ENCODE measurements at places on chromosomes 5 and 9. TPM values are rescaled to one million over a fixed set of nuclear protein-coding genes. Genes with fewer than 3 reads are reported as not detected.
A peak's percentile ranks its signal among the peaks of the same experiment; 100 is the strongest.

GRCh38 chr5:150520747-150521521, 13.0 kb downstream of the NDST1 start:
- H3K4me3 ChIP-seq: no peak overlapping the region
- peaks cover 55% of the 10 kb centered on the region for H3K4me1 ChIP-seq
- no peak for DNase-seq
- peaks cover 63% of the 10 kb centered on the region for H3K36me3 ChIP-seq
- no peaks in the 10 kb centered on the region for H3K27me3 ChIP-seq

DNA sequence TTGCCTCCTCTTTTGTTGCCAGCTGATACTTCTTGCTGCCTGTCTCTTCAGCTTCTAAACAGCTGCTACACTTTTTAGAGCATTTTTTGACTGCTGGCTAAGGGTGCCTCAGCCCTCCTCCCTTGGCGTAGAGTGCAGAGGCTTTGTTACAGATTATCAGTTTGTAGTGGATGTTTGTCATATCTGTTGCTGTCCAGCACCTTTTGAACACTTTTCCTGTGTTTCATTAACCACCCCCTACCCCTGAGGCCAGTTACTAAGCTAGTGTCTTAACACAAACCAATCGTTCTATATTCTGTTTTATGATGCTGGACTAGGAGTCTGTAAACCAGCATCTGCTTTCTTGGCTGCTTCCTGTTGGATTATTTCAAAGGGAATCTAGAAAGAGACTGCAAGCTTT, 441.5 kb downstream of the DNAH5 start:
- H3K27ac ChIP-seq: no peak overlapping the region
- no peak overlapping the region for H3K4me3 ChIP-seq
- no peak for DNase-seq
- no peaks in the 10 kb centered on the region for H3K27me3 ChIP-seq
- H3K36me3 ChIP-seq: no peaks in the 10 kb centered on the region
- no peaks in the 10 kb centered on the region for H3K4me1 ChIP-seq

GRCh38 chr9:87020169-87020950, 73.1 kb upstream of the GAS1 start:
- no peak overlapping the region for H3K4me3 ChIP-seq
- H3K36me3 ChIP-seq: no peaks in the 10 kb centered on the region
- no peak for DNase-seq
- H3K27ac ChIP-seq: no peak overlapping the region

DNA sequence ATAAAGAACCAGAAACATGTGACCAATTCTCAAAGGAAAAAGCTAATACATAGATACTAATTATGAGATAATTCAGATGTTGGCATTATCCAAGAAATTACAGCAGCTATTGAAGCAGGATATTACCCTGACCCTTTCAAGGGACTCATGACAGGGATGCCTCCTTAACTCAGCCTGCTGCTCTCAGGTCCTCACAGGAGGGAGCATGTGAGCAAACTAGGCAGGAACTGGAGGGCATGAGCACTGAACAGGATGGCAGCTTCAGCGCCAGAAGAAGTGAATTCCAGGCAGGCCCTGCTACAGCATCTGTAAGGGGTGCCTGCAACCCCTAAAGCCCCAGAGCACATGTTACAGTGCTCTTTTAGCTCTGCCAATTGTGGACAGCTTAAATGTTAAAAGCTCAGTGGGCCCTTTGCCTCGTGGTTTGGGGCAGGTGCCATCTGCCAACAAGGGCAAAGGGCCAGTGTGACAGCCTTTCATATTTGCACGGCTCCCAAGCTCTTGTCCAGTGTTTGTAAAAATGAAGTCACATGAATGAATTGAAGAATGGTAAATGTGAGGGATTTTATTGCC, 464.7 kb upstream of the COX7C start:
- H3K27me3 ChIP-seq: no peaks in the 10 kb centered on the region
- H3K4me1 ChIP-seq: no peaks in the 10 kb centered on the region

DNA sequence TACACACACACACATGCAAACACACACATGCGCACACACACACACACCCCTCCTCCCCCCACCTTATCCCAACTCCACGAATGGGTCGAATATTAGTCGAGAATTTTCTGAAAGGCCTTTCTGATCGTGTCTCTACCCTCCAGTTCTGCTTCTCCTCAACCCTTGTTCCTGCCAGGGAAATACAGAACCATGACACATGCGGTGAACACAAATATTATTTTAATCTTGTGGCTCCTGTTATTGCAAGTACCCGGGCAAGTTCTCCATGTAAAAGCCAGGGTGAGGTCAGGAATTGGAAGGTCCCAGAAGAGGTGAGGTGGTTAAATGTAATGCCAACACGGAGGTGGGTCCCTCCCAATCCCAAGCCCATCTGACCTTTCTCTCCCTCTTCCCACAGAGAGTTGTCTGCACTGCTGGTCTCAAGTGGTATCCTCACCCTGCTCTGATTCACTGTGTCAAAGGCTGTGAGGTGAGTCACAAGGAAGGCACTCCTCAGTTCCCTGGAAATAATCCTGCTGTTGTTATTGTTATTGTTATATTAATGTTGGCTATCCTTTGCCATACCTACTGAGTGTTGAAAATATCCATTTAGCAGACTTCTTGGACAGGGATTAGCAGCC, 223.7 kb downstream of the PAPPA start:
- peaks cover 11% of the 10 kb centered on the region for H3K36me3 ChIP-seq
- H3K27ac ChIP-seq: peak overlapping the region; percentile 66
- peak; percentile 92 for DNase-seq

- DNase-seq: no peak
- H3K4me1 ChIP-seq: no peaks in the 10 kb centered on the region
- H3K36me3 ChIP-seq: no peaks in the 10 kb centered on the region
- H3K27ac ChIP-seq: no peak overlapping the region
- H3K27me3 ChIP-seq: peaks cover 4% of the 10 kb centered on the region
Measured at GRCh38 chr5:86951761-86952160, 315.9 kb upstream of the RASA1 start.

- H3K4me3 ChIP-seq: no peak overlapping the region
- H3K36me3 ChIP-seq: peaks cover 24% of the 10 kb centered on the region
- H3K27me3 ChIP-seq: no peaks in the 10 kb centered on the region
Measured at GRCh38 chr9:88462191-88462590, 72.8 kb upstream of the NXNL2 start.

The FAT2 gene
- total RNA-seq: not detected

DNA sequence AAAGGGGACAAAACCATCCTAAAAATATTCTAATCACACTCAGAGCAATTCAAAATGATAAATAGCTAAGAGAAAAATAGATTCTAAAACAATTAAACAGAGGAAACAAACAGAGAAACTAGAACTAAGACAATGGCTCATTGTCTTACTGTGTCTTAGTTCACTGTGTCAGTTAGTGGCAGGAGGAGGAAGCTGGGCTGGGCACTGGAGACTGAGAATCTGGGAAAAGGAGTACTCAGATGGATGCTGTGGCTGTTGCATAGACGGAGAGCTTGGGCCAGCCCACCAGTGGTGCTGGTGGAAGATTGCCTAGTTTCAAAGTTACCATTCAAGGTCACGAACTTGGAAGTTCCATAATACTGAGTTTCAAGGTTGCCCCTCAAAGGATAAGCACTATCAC, 94.7 kb upstream of the IFNK start:
- H3K4me3 ChIP-seq: no peak overlapping the region
- no peak overlapping the region for H3K27ac ChIP-seq
- no peak for DNase-seq
- no peaks in the 10 kb centered on the region for H3K36me3 ChIP-seq
- H3K4me1 ChIP-seq: no peaks in the 10 kb centered on the region

DNA sequence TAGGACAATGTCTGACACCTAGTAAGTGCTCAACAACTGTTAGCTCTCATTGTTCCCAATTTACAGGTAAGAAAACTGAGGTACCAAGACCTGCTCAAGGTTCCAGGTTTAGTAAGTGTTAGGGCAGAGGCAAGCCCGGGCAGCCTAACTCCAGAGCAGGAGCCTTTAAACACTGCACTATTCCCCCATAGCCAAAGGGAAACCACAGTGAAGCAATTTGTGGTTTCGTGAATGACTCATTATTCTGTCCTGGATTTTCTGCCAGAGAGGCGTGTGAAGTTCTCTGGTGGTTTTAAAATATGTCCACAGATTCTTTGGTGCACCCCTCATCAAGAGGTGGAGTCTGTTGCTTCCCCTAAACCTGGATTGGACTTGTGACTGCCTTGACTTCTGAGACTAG, 1.0 kb upstream of the MCC start:
- peaks cover 9% of the 10 kb centered on the region for H3K27me3 ChIP-seq
- H3K4me1 ChIP-seq: peaks cover 30% of the 10 kb centered on the region
- no peaks in the 10 kb centered on the region for H3K36me3 ChIP-seq
- no peak overlapping the region for H3K27ac ChIP-seq
- no peak overlapping the region for H3K4me3 ChIP-seq

The SLC4A9 gene
- not detected for total RNA-seq

The TAF1L gene
- not detected for total RNA-seq

GRCh38 chr9:4281676-4282075, 18.2 kb downstream of the GLIS3 start:
- H3K27me3 ChIP-seq: no peaks in the 10 kb centered on the region
- H3K27ac ChIP-seq: no peak overlapping the region
- no peak overlapping the region for H3K4me3 ChIP-seq
- no peaks in the 10 kb centered on the region for H3K36me3 ChIP-seq

GRCh38 chr5:176536132-176536901, 885 bp downstream of the RNF44 start:
- H3K27ac ChIP-seq: peak overlapping the region; percentile 80
- peak; percentile 91 for DNase-seq
- peak overlapping the region; percentile 52 for H3K4me3 ChIP-seq
- H3K27me3 ChIP-seq: no peaks in the 10 kb centered on the region
- peaks cover 7% of the 10 kb centered on the region for H3K36me3 ChIP-seq
- peaks cover 47% of the 10 kb centered on the region for H3K4me1 ChIP-seq

DNA sequence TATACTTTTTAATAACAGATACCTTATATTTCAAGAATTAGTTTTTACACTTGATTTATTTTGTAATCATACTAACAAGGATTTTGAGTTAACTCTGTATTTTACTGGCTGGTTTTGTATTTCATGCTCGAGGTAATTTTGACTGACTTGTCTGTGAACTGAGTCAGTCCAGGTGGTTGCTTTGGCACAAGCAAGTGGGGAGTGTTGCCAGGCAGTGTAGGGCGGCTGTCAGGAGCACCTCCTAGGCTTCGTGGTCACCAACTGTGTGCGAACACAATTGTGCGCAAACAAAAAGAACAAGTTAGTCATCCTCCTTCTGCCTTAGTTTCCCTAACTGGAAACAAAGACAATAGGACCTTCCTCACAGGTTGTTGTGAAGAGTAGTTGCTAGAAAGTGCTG, 286.3 kb downstream of the ADGRV1 start:
- H3K27me3 ChIP-seq: 0 out of 2 replicates have a peak, but pooled peaks cover 2% of the 10 kb centered on the region
- no peak overlapping the region for H3K27ac ChIP-seq
- H3K36me3 ChIP-seq: no peaks in the 10 kb centered on the region

The FGF18 gene
- total RNA-seq: 0.21 TPM
